ENCODE measurements at places on chromosomes 11 and 22. TPM values are rescaled to one million over a fixed set of nuclear protein-coding genes. Genes with fewer than 3 reads are reported as not detected.
A peak's percentile ranks its signal among the peaks of the same experiment; 100 is the strongest.

DNA sequence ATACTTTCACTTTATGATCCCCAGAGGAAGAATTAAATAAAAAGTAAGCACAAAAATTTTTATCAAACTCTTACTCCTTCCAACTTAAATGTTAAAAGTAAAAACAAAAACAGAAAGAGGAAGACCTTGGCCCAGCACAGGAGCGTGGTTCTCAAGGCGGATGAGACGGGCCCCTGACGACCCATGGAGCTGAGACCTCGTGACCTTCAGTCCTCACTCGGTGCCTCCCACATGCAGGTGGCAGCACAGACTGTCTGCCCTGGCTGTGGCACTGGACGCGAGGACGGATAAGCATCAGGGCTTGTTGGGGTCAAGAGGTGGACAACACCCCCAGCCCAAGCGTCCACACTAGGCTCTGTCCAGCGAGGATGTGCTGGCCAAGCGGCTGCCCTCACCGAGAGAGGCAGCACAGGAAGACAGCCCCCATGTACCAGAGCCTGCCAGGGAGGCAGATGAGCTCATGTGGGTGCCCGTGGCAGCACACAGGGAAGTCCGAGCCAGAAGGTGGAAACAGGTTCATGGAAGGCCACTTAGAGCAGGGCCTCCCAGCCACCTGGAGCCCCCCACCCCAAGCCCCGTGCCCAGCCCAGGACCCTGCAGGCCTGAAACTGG lies 1389.8 kb downstream of the TBC1D22A start:
- DNase-seq: no peak

DNA sequence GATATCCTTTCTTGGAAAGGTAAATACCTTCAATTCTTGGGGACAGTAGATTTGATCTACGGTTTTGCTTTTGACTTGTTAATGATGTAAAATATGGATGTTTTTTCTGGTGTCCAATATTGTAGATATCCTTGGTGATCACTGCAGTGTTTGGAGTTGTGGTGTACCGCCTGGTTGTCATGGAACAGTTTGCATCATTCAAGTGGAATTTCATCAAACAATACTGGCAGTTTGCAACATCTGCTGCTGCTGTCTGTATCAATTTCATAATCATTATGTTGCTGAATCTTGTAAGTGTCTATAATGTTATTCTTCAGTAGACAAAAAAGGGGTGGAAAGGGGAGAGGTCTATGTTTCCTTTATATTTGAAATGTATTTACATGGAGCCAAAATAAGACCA lies 27.4 kb upstream of the MUC15 start:
- peak; percentile 27 for DNase-seq

DNA sequence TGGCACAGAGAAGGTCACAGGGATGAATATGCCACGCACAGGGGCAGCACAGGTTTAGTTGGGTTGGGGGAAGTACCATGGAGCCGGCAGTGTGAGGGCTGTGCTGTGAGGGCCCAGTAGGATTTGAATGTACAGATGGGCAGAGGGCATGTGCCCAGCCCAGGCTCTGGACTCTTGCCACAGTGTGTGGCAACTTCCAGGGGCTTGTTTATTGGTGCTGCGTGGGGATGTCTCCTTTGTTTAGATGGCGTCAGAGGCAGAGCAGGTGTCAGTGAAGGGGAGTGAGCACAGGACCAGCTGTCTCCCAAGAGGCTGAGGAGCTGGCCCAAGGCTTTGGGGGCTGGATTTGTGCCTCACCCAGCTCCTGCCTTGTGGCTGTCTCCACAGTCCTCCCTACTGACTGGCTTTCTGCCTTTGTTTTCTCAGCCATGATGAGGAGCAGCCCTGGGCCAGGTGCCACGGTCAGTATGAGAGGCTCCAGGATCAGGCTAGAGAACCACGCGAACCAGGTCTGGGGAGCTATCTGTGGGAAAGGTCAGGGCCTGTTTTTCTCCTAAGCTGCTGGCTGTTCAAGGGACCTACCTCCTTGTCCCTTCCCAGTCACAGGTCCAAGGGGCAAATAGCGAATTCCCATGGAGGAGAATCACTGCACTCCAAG lies 21.9 kb downstream of the SUN2 start:
- DNase-seq: peak; percentile 89

GRCh38 chr11:13289081-13289480 lies 11.5 kb downstream of the BMAL1 start:
- peak; percentile 45 for DNase-seq

DNA sequence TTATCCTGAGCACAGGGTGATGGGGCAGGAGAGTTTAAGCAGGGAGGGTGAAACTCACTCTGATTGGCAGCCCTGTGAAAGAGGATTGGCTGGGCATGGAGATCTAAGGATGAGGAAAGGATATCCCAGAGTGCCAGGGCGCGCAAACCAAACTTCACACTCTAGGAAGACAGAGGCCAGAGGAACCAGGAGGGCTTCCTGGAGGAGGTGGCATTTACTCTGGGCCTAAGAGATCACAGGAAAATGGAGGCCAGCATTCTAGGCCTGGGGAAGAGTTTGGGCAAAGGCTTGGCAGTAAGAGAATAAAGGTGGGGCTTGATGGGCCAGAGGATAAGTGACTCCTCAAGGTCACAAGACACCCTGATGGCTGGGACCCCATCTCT lies 377 bp upstream of the NCF4 start:
- no peak for DNase-seq

DNA sequence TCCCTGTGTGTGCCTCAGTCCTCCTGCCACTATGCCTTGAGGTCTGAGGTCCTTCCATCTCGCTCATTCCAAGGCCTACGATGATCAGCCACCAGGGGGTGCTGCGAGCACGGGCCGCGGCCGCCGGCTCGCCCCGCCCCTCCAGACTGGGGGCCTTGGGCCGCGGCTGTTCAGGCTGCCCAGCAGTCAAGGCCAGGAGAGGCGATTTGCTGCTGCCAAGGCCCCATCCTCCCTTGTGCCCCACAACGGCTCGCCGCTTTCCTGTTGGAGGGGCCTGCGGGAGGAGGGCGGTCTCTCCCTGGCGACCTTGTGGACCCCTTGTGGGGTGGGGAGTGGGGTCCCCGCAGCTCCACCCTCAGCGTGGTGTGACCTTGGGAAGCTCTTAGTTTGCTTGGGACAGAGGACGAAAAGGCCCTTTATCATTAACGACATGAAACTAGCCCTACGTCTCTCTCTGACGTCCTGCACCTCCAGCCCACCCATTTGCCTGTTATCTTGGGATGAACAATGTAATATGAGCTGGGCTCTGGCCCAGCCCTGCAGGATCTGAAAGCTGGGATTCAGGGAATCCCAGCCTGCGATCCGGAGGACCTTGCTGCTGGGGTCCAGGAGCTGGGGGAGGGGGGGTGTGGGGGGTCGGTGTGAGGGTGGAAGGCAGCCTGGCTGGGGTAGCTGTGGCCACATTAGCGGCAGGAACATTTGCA lies 5.3 kb upstream of the GALR3 start:
- DNase-seq: peak; percentile 70

- DNase-seq: no peak
Observed at GRCh38 chr11:94023856-94024255, 2.7 kb downstream of the HEPHL1 start.

DNA sequence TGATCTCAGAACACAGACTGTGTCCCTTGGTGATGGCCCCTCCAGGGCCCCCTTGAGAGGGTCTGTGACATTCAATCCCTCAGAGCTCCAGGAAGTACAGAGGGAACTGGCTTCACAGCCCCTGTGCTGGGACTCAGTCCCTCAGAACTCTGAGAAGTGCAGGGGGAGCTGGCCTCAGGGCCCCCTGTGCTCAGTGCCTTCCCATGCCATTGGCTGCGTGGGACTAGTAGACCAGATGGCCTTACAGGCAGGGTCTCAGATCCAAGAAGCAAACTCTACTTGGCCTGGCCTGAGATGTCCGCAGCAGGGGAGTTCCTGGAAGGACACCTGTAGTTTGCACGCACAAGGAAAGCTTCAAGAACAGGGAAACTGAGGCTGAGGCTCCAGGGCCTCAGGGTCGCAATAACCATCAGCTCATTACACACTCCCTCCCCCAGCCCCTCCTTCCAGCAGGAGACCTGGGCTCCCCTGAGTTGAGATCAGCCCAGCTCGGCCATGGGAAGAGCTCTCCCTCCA lies 138.4 kb downstream of the BRD1 start:
- DNase-seq: no peak

DNA sequence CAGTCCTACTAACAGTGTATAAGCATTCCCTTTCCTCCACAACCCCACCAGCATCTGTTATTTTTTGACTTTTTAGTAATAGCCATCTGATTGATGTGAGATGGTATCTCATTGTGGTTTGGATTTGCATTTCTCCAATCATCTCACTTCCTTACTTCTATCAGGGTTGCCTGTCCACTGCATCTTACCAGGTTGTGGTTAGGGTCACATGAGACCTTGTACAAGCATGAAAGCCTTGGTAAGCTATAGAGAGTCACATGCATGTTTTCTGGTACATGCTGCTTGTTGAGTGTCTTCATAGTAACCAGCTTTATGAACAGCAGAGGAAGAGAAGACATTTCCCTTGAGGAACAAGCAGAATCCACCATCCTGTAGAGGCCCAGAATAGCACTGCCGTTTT lies 102.9 kb upstream of the PAX6 start:
- no peak for DNase-seq

GRCh38 chr11:117946842-117947526 lies 17.8 kb upstream of the TMPRSS13 start:
- peak; percentile 87 for DNase-seq

DNA sequence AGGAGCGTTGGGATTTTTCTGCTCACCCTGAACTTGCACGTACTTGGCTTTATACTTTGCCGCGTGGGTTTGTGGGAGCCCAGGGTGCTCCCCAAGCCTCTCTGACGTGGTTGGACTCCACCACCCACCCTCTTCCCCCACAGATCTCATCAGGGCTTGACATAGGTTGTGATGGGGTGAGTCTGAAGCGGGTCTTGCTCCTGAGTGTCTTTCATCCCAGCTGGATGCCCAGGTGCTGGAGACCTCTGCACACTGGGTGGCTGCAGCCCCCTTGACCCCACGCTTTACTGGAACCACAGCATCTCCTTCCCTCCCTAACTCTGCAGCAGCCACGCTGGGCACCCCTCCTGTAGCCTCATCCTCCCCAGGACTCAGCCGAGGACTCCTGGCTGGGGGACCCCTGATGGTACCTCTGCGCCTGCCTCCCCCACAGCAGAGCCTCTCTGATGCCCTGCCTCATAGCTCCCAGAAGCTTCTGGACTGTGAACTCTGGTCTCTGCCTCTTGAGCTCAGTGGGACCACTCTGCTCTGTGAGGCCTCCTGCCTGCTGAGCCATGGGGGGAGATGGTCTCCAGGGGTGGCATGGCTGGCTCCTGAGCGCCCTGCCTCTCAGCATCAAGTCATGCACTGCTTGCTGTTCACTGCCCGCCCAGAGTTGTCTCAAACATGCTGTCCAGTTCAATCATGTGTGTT lies 45.2 kb downstream of the MYEOV start:
- DNase-seq: no peak

- DNase-seq: no peak
Observed at GRCh38 chr11:1522081-1522424, 35.5 kb upstream of the MOB2 start.

MYEOV gene
- total RNA-seq: 11.8 TPM

UBQLN3 gene
- total RNA-seq: not detected

RPS13 gene
- 674 TPM for total RNA-seq

CRYBB2 gene
- not detected for total RNA-seq

SERPING1 gene
- total RNA-seq: 5.4 TPM

SHANK3 gene
- total RNA-seq: 0.58 TPM

CHRM1 gene
- not detected for total RNA-seq

BDNF gene
- total RNA-seq: 3.1 TPM

DNAJB13 gene
- not detected for total RNA-seq

NRGN gene
- total RNA-seq: 2.4 TPM

OR52N4 gene
- not detected for total RNA-seq

LRRC51 gene
- 7.8 TPM for total RNA-seq

TEF gene
- 3.3 TPM for total RNA-seq

OR5B21 gene
- not detected for total RNA-seq

TBX1 gene
- 13.0 TPM for total RNA-seq

RCN1 gene
- total RNA-seq: 231 TPM

Data from LHCN-M2 (cell line).